C1 segment of cervical spinal cord (tissue), 14 donors: ENCODE measurements at places on chromosomes 2 and 18.

DNA sequence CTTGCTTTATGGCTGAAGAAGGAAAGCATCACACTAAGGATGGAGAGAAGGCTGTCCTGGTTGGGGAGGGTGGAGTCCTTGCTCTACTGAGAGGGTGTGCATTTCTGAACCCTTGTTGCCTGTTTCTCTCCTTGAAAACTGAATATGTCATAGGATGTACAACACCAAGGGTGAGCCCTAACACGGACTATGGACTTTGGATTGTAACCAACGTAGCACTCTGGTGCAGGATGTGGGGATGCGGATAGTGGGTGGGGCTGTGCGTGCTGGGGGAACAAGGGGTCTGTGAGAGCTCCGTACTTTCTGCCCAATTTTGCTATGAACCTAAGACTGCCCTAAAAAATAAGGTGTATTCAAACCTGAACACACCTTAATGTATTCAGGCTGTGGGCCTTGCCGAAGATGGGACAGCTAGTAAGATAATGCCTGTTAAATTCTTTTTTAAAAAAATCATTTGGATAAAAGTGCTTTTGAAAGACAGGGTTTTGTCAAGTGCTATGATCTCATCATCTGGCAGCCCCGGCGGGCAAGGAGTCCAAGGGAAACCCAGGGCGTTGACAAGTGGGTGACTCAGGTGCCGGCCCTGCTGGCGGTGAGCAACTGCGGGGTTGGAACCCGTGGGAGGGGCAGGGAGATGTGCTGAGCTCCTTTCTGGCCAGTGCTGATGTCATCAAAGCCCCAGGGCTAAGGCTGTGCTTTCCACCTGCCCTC, 54.0 kb downstream of the GATA6 start:
- no peak for DNase-seq

- no peak for DNase-seq
These were observed 27.5 kb downstream of the INSIG2 start for GRCh38 chr2:118115761-118116160.

DNA sequence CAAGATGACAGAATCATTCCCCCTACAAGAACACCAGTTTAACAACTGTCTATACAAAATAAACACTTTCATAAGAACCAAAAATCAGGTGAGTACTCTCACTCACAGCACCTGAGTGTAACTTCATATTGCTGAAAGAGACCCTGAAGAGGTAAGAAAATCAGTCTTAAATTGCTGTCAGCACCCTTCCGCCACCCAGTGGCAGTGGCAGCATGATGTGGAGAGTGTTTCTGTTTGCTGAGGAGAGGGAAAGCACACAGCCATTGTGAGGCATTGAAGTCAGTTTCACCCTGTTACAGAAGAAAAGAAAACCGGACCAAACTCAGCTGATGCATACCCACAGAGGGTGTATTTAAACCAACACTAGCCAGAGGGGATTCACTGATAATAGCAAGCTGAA, 1240.8 kb upstream of the CRIM1 start:
- no peak for DNase-seq

DNA sequence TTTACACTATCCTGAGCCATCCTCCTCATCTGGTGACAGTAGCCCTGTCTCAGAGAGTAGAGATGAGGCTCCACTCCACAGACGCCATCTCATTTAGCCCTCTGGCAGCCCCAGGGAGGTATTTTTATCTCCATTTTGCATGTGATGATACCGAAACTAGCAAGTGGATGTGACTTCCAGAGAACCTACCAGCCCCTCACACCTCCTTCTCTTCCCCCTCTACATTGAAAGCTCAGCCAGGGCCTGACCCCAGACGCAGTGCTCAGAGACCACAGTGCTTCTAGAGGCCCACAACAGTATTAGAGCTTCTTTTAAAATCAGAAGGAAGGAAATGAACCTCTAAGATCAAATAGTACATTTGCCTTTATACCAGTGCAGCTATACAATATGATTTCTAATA, 8.3 kb downstream of the GYPC start:
- DNase-seq, result no peak

DNA sequence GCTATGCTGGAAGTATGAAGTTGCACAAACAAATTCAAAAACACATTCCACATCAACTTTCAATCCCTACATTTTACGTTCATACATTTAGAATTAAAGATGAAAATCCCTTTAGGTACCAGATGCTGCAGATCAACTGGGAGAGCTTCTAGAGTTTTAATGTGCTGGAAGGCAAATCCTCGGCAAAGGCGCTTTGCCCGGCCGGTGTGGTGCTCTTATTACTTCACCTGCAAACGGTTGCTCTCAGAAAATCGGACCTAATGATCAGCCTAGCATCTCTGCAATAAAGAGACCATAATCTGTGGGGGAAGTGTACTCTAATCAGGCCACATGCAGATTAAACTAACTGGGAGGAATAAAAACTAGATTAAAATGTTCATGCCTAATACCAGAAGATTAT, 513.8 kb downstream of the ZEB2 start:
- DNase-seq, result no peak

DNA sequence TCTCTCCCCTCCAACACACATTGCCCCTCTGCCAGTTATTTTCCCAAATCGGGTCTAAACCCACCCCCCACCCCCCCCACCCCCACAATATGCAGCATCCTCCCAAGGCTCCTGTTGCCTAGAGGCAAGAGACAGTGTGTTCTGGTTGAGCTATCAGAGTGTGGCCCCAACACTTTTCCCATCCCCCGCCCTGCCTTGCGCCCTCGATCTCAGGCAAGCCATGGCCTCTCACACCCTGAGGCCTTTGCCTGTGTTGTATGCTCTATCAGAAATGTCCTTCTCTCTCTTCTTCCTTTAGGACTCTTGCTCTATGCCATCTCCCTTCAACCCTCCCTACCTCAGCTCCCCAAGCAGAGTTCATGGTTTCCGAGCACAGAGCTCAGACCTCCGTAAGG, 9.5 kb upstream of the GRHL1 start:
- no peak for DNase-seq

DNA sequence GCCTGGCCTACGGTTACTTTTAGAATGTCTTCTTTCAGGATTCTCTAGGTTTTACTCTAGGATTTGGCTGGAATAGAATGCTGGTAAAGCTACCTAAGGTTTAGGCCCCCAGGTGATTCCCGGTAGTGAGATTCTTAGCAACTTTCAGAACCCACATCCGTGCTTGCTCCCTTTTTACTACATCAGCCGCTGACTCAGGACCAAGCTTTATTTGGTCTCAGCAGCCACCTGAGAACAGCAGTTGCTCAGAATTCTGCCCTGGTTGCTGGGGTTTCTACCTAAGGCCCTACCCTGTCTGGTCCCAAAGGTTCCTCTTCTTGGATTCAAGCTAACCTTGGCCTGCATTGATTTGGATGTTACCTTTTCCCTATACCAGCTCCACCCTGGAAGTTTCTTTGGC, 36.1 kb upstream of the NDUFV2 start:
- no peak for DNase-seq

DNA sequence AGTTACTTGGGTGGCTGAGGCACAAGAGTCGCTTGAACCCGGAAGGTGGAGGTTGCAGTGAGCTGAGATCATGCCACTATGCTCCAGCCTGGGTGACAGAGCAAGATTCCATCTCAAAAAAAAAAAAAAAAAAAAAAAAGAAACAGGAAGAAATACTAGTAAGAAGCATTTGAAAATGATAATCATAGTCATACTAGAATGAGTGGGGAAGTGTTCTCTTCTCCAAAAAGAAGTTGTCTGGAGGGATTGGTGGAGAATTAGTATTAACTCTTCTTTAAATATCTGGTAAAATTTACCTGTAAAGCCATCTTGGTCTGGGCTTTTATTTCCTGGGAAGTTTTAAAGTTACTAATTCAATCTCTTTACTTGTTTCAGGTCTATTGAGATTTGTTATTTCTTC, 131.8 kb downstream of the FAM210A start:
- no peak for DNase-seq

DNA sequence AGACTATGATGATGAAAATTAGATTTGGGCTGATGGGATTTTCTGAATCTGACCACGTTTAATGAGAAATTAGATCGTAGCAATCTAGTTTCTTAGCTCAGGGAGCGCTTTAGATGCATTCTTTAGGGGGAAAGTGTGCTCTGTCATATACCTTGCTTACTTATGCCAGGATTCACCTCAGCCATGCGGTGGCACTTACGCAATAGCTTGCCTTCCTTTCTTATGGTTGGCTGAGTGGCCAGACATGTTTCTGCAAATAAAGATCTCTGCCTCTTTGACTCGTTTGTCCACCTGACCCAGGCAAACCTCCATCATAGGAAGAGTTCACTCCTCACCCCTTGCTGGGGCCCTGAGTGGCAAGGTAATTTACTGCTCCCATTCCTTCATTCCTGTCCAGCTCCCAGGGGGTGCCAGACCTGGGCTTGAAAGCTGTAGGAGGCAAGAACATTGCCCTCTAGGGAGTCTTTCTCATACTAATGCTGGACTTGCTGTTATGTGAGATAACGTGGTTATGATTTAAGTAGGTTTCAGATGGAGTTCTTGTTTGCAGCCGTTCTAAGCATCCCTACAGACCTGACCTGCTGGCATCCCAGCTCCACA, 57.1 kb downstream of the FBLN7 start:
- no peak for DNase-seq

- no peak for DNase-seq
These were observed 169.9 kb downstream of the FAM210A start for GRCh38 chr18:13556502-13556901.

GRCh38 chr2:98909317-98910211, 26.5 kb downstream of the CRACDL start:
- no peak for DNase-seq

DNA sequence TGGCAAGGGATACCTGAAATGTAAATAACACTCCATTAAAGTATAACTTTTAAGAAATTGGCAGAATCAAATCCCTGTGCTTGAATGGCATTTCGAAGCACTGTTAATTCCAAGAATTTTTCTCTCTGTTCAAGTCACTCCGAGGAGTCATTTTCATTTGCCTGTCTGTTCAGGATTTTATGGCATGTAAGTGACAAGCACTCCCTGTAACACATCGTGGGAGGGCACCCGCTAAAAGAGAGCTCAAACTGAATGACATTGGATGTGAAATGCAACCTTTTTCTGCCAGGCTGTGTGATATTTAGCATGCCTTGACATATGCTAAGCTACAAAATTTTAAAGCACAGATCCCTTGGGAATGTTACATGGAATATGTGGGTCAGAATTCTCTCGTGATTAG, 339.6 kb downstream of the LRRTM1 start:
- DNase-seq, result no peak

DNA sequence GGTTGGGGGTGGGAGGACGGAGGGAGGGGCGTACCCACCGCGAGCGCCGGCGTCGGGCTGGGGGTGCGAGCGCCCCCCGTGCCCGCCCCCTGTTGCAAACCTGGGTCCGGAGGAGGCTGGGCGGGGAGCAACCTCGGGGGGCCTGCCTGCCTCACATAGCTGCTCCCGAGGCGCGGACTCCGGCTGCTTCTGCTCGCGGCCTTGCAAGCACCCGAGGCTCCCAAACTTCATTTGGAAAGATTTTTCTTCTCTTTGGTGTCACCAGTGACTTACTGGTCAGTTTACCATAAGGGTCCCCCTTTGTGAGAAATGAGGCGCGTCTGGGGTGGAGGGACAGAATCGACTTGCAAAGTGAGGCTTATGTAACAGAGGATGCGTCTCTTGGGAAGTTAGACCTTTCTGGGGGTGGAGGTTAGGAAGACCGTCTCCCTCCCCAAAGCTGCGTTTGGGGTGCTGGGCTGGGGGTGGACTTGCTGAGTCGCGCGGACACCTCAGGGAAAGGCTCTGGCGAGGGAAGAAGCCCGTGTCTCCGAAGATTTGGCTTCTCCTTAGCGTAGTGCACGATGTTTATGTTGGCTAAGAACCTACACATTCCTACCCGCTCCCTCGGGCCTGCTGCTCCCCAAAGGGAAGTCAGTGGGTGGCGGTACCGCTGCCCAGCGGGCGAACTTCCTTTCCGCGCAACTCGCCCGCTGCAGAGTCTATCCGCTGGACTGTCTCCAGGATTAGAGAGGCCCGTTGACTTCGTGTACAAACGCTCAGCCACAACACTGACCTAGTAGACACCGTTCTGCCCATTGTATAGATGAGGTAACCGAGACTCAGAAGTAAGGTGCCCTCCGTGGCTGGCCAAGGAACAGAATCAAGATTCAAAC, 559 bp downstream of the TMEM37 start:
- DNase-seq, result no peak

GRCh38 chr2:120692691-120693090, 43.0 kb upstream of the GLI2 start:
- no peak for DNase-seq

DNA sequence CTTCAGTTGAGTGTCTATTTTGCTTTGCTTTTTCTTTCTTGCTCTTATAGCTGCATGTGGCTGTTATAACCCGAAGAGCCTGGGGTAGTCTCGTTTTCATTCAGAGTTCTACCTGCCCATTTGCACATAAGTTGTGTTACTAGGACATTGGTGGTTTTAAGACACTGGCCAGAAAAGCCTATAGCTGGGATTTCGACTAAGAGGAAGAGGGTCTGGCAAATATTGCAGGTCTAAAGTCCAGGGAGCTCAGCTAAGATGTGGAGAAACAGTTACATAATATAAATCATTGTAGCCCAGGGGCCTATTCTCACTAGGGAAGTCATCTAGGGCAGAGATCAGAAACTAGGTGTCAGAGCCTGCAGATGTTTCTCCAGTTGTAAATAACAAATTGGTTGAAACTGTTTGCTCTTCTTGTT, 120.8 kb downstream of the BABAM2 start:
- DNase-seq, result no peak

- no peak for DNase-seq
These were observed 1.9 kb downstream of the TTL start for GRCh38 chr2:112483831-112484230.
